Activated T-cell treated with anti-CD3 and anti-CD28 coated beads for 24 hours (primary cell): ENCODE measurements at places on chromosomes 4 and X.
A peak's percentile ranks its signal among the peaks of the same experiment; 100 is the strongest.

DNA sequence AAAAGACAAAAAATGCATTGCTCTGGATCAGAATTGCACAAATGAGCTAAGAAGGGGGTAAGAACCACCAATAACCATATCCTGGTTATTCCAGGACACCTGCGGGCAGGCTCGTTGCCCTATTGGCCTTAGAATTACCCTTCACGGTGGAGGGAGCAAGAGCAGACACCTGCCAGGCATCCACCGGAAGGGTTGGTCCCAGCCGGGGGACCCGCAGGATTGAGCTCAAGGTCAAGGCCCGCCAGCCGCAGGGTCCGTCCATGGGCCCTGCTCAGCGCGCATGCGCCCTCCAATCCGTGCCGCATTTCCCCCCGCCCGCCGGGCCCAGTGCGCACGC is 575 bp downstream of the SLC25A6 start:
- DNase-seq: peak; percentile 92

DNA sequence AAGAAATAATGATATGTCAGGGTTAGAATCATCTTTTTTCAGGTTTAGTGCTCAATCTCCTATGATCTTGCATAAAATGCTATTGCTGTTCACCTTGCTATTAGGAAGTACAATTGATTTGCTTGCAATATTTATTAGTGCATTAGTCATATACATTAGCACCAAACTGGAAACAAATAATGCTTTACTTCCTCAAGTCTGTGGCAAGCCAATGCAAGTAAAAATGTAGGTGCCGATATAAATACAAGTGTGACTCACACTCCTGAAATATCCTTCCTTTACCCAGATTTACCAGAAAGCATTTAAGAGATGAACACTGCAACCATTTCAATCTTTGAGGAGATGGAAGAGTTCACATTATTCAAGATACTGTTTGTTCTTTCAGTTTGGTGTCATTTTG is 1487.7 kb upstream of the ADGRL3 start:
- no peak for DNase-seq

DNA sequence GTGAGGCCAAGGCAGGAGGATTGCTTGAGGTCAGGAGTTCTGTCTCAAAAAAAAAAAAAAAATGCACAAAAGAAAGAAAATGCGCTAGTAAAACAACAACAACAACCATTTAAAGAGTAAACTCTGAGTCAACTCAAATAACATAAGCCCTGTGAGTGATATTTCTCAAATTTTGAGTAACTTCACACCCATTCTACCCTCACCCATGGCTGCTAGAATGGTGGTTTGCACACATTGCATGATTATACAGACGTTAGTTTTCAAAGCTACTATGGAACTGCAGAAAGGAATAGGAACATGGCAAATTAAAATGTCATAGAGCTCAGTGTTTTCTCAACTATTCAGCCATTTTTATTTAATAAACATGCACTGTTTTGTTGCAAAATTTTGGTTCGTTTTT is 145.9 kb downstream of the OPHN1 start:
- DNase-seq: no peak

- no peak for DNase-seq
Observed at GRCh38 chrX:120719622-120720021, 89.8 kb upstream of the C1GALT1C1 start.

- no peak for DNase-seq
Observed at GRCh38 chrX:3037218-3037617, 4.1 kb upstream of the ARSF start.

DNA sequence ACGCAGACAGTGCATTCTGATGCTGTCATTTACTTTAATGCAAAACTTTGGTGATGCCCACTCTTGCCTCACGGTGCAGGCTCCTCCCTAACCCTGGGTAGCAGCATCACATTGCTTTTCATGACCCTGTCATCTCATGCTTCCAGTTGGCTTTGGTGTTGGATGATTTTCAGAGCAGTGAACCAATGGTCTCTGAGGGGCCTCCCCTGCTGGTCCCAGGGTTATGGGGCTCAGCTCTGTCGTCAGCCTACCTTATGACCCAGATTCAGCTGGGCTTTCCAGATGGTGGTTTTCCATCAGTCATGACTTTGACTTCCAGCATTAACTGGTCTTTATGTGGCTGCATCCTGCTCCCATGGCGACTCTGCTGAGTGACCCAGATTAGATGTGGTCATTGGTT is 56.0 kb downstream of the NOP14 start:
- DNase-seq: no peak

DNA sequence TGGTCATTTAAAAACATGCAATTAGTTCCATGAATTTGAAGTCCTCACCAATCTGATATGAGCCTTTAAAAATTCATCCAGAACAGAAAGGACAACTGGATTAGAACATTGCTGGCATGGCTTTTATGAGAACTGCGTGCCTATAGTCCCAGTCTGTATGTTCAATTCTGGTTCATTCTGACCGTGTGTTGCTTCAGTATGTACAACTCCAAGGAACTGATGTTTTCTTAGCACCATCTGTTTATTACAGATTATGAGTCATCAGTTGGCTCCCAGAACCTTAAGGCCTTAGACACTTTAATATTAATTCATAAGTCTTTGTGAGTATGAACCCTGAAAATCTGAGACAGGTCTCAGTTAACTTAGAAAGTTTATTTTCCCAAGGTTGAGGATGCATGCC is 115.0 kb downstream of the CEP44 start:
- DNase-seq: no peak

DNA sequence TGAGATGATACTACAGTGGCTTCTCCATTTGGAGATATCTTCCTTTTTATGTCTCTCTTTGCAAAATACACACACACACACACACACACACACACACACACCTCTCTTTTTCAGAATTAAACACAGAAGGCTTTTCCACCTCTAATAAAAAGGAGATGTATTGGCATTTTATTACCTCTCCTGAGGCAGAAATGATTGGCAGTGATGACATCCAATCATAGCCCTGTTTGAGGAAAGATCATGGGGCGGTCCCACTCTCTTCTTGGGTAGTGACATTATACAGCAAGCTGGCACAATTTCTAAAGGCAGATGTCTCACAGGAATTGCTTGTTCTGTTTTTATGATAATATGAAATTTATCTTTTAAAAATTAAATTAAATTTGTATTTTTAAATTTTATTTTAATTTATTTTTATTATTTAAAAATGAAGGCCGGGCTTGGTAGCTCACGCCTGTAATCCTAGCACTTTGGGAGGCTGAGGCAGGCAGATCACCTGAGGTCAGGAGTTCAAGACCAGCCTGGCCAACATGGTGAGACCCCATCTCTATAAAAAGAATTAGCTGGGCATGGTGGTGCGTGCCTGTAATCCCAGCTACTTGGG is 15.6 kb downstream of the CHRNA9 start:
- DNase-seq: no peak

- no peak for DNase-seq
Observed at GRCh38 chrX:15973299-15973698, 118.7 kb upstream of the AP1S2 start.

DNA sequence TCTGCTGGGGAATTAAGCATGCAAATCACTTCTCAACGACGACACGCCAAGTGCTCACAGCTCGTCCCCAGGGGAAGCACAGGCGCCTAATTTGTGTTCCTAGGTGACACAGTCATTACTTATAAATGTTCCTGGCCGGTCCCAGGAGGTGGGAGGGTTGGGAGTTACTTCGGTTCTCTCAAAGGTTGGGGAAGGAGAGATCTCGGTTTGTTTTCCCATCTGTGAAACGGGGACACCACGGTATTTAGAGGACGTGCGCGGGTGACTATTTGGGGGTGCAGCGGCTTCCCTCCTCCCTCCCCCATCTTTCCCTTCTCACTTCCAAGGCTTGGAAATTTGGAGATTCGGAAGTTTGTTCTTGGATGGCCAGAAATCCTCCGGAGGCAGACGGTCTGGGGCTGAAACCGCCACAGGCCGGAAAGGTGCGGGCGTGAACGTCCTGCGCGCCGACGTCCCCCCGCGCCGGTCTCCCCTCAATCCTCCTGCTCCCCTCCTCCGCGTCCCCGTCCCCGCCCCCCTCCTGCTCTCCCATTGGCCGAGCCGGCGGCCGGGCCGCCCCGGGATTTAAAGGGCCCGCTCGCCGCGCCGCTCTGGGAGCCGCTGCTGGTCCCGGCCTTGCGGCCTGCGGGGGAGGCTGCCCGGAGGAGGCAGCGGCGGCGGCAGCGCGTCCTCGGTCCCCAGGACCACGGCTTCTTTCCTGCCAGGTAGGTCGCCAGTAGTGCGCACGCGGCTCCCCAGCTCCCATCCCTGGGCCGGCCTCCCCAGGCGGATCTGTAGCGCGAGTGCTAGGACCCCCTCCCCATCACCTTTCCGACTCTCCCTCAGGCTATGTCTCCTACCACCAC is at the start of gene PORCN:
Gene PORCN, plus strand, starts transcription at position 593 of the 845 bp plus-strand sequence. CDS start 829 bp downstream, outside the sequence.
- DNase-seq: peak; percentile 75

DNA sequence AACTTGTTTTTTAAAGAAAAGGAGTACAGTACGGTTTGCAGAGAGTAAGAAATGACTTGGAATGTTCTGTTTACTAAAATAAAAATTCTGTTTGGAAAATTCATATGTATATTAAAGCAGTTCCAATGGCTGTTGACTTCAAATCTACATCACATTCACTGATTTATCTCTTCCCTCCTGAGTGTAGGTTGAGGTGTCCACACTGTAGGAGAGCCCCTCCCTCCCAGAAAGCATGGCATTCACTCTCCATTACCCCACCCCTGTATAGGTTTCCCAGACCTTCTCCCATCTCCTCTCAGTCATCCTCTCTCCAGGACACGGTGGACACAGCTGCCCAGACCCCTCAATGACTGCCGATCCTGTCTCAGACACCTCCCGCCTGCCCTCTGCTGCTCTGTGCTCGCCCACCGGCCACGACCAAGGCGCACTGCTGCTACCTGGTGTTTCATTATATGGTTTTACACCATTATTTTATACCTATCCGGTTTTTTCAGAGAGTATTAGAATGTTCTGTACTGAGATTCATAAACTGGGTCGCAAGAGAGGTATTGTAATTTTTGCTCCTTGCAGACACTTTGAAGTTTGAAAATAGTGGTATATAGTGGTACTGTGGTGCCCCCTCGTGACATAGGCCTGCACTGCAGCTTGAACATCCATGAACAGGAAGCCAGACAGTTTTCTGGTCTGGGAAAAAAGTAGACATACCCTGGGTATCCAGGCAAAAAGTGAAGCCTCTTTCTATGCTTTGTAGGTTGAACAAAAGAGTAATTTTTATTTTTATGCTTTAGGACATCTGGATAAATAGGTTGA is 38.8 kb upstream of the BEX4 start:
- DNase-seq: peak; percentile 26
